ENCODE measurements at places on chromosomes 7 and 10.

DNA sequence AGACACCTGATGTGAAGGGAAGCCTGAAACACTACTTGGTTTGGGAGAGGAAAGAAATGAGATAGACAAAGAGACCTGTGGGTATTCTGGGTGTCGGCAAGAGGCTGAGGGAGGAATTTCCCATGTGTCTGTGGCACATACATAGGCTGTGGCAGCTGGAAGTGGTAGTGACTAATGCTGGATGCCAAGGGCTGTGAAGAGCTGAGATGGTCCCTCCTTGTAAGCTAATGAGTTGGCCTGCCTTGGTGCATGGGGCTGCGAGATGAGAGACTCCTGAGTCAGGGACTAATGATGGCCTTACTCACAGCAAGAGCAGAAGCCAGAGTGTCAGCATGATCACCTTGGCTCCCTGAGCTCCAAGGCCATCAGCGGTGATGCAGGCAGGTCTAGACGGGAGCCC is 119.0 kb upstream of the EEPD1 start:
- DNase-seq = no peak

DNA sequence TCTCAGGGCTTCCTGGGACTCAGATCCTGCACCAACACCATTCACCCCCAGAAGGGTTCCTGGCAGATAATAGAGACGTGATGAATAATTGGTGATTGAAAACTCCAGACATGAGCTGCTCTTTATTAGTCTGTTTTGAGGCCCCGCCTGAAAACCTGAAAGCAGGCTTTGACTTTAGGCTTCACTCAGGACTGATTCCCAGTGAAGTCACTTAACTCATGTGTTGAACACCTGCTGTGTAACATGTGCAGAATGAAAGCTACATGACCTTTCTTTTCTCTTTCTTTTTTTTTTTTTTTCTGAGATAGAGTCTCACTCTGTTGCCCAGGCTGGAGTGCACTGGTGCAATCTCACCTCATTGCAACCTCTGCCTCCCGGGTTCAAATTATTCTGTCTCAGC is 8.9 kb downstream of the SPACDR start:
- no peak for DNase-seq

- no peak for DNase-seq
Observed at GRCh38 chr10:130739016-130739756, 572.3 kb downstream of the TCERG1L start.

DNA sequence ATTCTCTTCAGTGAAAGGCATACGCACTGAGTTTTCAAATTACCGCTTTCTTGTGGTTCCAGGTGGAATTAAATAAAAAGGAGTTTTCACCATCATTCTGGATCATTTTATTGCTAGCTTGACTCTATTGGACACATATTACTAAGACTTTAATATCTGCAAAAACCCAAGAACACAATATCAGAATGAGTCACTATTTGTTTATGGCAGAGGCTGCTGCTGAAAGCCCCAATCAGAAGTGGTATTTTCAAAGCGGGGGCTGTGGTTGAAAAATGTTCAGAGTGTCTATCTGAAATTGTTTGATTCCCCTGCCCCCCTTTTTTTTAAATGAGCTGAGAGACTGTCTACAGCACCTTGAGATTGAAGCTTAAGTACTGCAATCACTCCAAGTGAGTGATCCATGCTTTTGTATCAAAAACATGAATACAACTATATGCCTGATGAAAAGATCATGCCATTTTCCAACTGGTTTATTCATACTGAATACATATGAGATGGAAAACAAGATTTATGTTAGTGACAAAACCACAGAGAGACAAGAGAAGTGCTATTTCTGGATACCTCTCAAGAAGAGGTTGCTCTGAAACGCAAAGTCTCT is 376.4 kb downstream of the HTR7 start:
- no peak for DNase-seq

- DNase-seq = no peak
Observed at GRCh38 chr10:98312822-98313221, 44.8 kb upstream of the LOXL4 start.

GRCh38 chr7:131911112-131911511 is 354.7 kb upstream of the PODXL start:
- DNase-seq = no peak

DNA sequence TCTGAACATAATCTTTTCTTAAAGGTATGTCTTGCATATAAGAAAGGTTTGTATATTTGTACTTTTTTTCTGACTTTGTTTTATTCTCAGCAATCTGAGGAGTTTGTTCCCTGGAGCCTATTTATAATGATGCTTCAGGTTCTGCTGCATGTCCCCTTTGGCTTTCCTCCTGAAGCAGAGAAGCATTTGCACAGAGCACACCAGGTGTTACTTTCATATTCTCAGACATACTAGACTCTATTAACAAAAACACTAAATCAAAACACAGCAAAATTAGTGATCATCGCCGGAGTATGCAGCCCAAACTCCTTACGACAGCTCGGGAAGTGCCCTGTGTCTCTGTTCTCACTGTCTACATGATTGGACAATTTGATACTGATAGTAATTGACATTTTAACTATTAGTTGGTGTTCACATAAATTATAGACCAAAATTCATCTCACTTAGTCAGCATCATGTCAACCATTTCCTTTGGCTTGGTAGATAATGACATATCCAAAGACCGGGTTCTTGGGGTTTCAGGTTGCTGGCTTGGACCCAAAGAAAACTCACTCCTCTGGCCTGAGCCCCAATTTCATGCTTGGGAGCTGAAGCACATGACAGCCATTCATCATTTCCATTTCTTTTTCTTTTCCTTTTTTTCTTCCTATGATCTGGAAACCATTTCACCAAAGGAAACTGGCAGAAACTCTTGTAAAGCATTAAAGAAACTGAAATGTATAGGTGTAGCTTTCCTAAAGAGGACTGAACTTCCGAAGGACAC is 400.1 kb upstream of the NRP1 start:
- DNase-seq = no peak

GRCh38 chr7:26515314-26515842 is 223.7 kb downstream of the SNX10 start:
- no peak for DNase-seq

- no peak for DNase-seq
Observed at GRCh38 chr10:68442971-68443370, 28.8 kb downstream of the DNA2 start.

GRCh38 chr7:113805976-113806375 is 112.8 kb downstream of the PPP1R3A start:
- DNase-seq = no peak

GRCh38 chr10:80535671-80536360 is 1.9 kb upstream of the SH2D4B start:
- no peak for DNase-seq

DNA sequence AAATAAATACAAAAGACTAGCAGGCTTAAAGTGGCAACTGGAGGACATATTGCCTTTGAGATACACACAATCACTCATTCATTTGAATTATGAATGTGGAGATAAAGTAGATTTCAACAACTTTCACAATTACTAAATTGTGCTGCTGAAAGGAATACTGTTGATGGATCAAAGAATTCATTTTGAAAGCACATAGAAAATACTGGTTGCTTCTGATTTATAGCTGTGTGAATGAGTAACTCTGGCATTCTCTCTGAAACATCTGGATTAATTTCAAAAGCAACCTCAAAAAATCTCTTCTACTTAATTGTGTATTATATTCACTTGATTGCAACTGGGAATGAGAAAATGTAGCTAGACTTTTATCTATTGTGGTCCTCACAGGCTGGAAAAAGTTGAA is 397.6 kb downstream of the THSD7A start:
- DNase-seq = no peak

GRCh38 chr7:23476286-23477156 is 6.2 kb upstream of the IGF2BP3 start:
- DNase-seq = no peak

DNA sequence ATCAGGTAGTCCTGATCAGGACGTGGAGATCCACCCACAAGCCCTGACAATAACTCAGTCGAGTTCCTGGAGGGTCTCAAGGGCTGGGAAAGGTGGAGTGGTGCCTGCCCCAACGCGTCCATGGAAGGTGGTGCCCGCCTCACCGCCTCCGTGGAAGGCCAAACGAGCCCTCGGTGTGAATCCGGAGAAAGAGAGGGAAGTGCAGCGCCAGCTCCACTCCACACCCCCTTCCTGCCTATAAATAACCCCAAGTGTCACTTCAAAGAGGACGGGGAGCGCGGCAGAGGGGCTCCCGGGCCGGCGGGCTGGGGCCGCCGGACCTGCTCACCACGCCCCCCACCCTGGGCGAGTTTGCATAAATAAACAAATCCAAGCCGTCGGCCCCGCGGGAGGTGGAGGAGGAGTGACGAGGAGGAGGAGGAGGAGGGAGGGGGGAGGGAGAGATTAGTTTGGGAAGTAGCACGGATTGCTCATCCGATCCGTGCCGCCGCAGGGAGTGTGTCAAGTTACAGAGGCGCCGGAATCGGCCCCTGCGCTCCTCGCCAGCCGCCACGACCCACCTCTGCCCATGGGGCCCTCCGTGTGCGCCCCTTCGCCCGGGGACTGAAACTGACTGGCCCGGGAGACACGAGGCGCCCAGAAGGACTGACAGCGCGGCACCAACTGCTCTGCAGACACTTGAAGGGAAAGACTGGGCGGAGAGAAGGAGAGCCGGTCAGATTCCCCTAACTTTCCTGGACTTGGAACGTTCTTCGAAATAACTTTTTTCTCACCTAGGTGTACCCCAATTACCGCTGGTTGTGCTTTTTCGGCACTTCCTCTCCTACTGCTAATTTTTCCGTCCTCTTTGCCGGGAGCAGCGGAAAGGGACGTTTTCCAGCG is at the start of gene COL13A1:
COL13A1 (plus strand) TSS at position 473 of the 882 bp plus-strand sequence. CDS start 518 bp downstream, outside the sequence.
- DNase-seq = no peak

- DNase-seq = no peak
Observed at GRCh38 chr7:140610204-140611165, 30.1 kb downstream of the DENND2A start.

DNA sequence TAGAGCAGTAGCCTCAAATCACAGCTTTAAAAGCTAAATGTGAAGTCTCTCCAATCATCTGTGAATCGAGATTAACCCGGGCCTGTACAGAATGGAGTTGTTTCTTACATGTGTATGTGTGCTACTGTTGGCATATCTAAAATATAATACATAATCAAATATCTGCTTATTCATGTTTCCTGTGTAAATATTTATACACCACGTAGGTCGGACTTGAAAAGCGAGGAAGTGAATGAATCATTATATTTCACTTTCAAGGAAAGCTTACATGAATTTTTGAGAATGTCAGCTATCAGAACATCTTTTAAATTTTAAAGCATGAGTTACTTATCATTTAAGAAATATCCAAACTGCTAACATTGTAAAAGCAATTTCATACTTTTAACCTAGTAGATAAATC is 233.3 kb downstream of the SLC25A13 start:
- DNase-seq = no peak

GRCh38 chr7:132202541-132202940 is 373.7 kb downstream of the PLXNA4 start:
- DNase-seq = no peak

DNA sequence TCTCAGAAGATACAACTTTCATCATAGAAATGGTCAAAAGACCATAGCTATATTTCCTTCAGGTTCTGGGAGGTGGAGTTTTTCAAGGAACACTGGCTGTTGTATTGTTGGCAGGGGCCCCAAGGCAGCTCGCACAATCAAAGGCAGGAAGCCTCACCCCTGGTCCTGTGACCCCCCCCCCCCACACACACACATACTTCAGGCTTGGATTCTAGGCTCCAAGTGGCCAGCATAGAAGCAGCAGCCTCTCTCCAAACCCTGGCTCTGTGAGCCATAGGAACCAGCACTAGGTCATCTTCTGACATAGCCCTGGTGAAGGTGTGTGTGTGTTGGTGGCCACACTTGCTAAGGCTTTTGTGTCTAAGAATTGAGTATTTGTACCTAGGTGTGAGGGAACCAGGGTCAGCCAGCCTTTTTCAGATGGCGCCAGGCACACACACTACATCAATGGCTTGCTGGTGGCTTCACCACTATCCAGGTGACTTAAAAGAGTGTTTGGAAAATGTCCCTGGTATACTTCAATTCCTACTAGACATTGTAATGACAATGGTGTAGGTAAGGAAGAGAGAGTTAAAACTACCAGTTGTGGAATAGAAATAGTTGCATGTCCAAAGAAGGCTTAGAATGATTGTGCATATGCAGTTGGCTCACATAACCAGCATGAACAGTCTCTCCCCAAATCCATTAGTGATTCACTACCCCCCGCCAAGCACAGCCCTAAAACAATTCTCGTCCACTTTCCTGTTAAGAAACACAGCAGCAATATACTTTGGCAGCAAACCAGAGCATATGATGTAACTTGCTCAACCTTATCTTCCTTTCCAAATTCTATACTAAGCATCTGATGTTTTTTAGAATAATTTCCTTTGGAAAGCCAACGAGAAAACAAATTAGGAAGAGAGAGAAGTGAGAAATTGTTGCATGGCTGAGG is 91.3 kb downstream of the AVL9 start:
- no peak for DNase-seq

GRCh38 chr7:155222061-155222460 is 75.6 kb upstream of the INSIG1 start:
- DNase-seq = no peak

DNA sequence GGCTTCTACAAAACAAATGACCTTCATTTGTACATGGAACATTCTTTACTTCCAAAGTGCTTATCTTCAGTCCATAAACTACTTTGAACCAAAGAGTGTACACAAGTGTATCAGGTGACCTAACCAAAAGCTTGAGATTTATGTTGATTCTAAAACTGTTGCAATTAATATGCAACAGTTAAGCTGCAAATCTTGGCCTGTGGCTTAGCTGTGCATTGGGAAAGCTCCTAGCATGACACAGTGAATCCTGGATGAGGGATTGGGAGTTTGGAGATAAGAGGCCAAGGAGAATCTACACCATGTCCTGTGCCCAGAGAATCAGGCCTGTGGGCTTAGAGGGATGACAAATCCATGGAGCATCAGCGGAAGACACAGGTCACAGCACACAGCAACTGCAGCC is 105.2 kb upstream of the GSDME start:
- no peak for DNase-seq

DNA sequence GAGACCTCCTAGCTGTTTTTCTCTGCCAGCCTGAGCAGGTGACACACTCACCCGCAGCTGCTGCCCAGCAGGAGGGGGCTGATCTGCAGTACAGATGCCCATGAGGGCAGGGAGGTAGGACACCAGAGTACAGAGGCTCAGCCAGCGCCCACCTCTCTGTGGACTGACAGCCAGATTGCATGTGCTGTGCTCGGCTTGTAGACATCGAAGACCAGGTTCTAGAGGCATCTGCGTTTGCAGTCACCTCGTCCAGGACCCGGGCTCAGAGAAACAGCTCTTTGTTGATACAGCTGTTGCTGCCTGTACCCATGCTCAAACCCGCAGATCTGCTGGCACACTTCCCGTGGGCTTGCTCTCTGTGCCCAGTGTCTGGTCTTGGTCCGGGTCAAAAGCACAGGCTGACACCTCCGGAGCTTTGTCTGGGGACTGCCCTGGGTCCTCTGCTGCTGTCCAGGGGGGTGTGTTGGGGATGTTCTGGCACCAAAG is 224.7 kb downstream of the GLRX3 start:
- no peak for DNase-seq
